ENCODE measurements at places on chromosomes 11 and 22.

GRCh38 chr22:45644714-45645113 is 26.9 kb upstream of the ATXN10 start:
- DNase-seq = no peak

GRCh38 chr11:33259869-33260268 is 2.7 kb downstream of the HIPK3 start:
- DNase-seq = no peak

DNA sequence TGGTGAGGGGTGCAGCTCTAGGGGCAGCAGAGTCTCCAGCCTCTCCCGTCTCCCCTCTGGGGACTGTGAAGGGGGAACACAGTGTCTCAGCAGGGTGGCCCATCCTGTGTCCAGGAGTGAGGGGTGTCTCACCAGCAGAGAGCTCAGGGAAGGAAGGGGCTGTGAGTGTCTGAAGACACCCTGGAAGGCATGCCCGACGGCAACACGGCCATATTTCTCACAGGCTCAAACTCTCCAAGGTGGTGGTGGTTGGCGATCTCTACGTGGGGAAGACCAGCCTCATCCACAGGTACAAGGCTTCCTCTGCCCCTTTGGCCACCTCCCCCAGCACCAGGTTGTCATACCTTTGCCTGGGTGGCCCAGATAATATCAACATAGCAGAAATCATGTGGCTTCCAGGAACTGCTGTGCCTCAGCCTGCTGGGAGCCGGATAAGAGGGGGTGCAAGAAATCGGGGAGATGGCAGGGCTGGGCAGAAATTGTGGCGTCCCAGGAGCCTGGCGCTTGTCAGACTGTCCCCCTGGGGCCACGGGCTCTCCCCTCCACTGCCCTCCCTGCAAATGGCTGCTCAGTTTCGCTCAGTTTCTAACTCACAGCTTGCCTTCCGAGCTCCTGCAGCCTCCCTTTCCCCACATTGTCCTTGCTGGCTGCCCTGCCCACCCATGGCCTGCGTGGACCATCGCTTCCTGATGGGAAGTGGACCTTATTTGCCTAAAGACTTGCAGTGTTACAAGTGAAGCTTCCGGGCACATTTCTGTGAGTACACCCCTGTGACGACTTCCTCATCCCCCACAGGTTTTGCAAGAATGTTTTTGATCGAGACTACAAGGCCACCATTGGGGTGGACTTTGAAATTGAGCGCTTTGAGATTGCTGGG is 7.2 kb downstream of the RAB36 start:
- DNase-seq = no peak

- no peak for DNase-seq
Measured at GRCh38 chr11:105732611-105733010, 122.7 kb downstream of the GRIA4 start.

GRCh38 chr11:75344186-75344585 is 7.3 kb downstream of the ARRB1 start:
- no peak for DNase-seq

DNA sequence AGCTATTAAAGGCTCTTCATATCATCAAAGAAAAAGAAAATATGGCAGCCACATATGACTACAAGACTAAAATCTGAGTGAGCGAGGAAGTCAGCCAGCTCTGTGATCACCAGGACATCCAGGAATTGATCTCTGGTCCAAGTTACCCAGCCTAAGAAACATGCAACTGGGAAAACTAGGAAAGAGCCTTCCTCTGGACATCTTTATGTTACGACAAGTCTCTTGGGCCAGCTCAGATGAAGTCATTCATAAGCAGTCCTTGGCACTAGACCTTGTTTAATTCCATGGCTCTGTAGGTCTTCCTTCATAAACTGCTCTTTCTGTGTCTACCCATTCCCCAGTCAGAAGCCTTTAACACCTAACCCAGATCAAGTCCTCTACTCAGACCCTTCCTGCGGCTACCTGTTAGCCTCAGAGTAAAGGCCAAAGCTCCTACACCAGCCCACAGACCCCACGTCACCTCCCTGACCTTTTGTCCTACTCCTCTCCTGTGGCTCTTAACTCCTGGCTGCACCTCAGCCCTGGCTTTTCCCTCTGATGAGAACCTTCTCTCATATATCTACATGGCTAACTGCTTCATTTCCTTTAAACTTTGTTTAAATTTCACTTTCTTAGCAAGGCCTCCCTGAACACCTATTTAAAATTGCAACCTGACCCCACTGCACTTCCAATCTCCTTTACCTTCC is 134.0 kb downstream of the KIF18A start:
- DNase-seq = no peak

DNA sequence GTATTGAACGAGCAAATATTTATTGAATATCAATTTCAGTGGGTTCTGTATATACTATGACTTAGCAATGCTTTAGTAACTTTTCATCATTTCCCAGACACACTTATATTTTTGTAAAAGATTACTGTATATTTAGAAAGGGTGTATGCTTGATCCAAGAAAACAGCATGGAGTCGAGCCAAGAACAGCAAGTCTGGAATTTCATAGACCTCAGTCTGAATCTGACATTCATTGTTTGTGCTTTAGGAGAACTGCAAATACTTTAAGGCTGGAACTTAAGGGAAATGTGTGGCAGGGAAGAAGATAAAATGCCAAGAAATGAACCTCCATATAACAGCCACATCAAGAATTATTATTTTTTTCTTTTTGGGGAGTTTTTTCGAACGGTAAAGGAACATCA is 1156.8 kb downstream of the LRRC4C start:
- DNase-seq = no peak

DNA sequence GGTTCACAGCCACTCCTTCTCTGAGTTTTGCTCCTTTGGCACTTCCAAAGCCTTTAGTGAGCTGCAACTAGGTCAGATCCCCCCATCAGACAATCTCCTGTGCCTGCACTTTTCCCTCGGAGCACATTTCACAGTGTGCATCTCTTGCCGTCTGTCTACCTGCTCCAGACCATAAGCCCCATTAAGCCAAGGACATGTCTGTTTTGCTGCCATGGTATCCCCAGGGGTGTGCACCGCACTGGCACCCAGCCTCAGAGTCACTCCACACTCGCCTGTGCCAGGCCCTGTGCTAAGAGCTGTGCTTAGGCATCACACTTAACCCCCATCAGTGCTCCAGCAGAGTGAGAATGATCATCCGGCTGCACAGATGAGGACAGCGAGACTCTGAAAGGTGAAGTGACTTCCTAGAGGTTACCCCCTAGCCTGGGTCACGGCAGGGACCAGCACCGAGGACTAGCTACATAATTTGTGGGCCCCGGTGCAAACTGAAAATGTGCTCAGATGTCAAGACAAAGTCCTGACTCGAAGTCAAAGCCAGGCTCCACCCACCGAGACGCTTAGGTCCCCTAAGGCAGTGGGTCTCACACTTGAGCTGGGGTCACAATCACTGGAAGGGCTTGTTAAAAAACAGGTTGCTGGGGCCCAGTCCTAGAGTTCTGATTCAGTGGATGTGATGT is 33.9 kb downstream of the ARRB1 start:
- DNase-seq = no peak

GRCh38 chr22:25448435-25449051 is 115.9 kb upstream of the GRK3 start:
- no peak for DNase-seq

DNA sequence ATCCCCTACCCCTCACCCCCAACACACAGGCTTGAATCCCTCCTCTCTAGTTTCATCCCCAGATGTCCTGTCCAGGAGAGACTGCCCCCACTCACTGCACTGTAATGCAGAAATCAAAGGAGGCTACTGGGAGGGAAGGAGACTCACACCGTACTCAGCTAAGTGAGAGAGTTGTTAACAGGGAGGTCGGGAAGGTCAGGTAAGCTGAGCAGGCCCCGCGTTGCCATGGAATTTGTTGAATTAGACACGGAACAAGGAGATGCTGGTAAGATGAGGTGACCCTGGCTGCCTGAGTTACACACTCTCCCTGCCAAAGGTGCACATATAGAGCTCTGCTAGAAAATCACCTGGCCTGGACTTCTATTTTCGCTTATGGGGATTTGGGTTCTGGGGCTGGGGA is 197.9 kb downstream of the NXPE2 start:
- no peak for DNase-seq

GRCh38 chr11:12673601-12673923 is 659 bp upstream of the TEAD1 start:
- no peak for DNase-seq

DNA sequence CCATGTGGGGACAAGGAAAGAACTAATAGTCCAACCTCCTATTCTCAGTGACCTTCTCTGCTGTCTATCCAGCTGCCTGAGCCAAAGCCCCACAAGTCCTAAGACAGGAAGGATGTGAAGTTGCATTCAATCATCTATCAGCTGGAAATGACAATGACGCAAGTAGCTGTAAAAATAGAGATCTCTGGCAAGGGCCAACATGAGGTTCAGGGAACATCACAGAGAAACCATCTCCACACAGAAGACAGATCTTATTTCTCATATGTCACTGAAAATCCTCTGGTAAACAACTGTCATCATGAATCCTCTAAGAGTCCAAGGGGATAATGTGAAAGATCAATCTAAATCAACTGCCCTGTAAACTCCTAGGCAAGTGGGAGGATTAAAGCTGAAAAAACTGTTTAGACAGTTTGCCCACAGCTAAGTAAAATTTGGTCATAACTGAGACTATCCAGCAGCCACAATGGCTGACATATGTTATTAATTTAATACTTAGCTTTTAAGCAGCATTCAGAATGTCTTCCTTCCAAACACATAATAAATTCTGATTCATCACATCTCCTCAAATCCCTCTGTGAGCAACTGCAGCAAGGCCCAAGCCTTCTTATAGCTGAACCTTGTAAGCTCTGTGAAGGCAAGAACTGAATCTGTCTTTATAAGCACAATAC is 52.1 kb downstream of the ALG9 start:
- DNase-seq = no peak

DNA sequence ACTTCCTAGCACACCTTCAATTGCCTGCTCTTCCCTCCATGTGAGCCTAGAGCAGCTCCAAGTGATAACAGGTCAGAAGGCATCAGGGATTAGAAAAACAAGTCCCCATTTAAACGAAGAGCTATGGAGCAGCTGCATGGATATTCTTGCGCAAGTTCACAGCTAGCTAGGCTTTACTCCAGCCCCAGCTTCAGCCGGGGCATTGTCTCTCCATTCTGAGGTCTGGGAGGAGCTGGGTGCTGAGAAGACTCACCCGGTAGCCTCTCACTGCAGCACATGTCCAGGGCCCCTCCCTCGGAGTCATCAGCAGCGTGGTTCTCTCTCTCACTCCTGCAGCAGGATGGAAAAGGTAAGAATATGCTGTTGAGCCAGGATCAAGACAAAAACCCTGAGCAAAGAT is 26.0 kb downstream of the PTPN5 start:
- DNase-seq = no peak

DNA sequence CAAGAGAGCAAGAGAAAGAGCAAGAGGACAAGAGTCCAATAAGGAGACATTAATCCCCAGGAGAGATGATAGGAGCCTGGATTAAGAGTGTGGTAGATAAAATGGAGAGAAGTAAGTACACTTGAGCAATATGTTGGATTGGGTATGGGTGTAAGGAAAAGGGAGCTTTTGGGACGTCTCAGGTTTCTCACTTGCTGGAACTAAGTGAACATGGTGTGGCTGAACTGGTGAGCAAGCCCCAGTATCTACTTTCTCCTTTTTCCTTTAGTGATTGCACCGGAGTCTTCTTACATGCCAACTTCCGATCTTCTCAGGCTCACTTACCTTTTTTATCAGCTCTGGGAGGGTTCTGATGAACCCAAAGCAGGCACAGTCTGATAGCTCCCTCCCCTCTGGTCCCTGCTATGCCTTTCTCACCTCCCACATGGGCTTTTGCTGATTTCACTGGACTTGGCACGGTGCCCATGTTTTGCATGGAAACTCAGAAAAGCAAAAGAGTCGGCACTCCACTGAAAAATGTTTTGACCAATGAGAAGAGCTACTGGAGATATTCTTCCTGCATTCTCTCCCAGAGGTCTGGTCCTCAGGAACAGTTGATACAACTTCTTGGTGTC is 14.5 kb upstream of the APLNR start:
- no peak for DNase-seq

GRCh38 chr11:119491753-119492510 is 69.0 kb upstream of the THY1 start:
- DNase-seq = no peak

DNA sequence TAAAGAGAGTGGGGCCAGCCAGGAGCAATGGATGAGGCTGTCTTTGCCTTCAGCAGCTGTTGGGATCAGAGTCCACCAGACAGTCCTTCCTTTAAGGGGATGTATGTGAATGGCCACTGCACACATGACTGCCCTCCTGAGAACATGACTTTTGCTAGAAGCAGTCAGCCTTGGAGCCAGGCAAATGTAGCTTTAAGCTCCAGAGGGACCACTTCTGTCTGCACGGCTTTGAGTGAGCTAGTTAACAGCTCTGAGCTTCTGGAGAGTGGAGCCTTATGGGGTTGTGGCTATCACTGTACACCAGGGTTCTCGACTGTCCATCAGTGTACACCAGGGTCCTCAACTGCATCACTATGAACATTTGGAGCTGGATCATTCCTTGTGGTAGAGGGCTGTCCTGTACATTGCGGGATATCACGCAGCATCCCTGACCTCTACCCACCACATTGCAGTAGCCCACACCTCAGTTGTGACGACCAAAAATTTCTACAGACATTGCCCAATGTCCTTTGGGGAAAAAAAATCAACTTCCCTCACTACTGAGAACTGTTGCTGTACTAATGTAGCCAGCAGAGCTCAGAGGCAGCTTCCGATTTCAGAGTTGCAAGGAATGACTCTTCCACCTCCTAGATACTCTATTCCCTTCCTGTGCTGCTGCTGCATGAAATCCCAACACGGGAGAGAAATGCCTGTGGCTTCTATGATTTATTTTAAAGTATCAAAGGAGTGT is 169.4 kb downstream of the MYO18B start:
- DNase-seq = no peak

GRCh38 chr22:41009222-41009948 is 58.2 kb downstream of the RBX1 start:
- no peak for DNase-seq

DNA sequence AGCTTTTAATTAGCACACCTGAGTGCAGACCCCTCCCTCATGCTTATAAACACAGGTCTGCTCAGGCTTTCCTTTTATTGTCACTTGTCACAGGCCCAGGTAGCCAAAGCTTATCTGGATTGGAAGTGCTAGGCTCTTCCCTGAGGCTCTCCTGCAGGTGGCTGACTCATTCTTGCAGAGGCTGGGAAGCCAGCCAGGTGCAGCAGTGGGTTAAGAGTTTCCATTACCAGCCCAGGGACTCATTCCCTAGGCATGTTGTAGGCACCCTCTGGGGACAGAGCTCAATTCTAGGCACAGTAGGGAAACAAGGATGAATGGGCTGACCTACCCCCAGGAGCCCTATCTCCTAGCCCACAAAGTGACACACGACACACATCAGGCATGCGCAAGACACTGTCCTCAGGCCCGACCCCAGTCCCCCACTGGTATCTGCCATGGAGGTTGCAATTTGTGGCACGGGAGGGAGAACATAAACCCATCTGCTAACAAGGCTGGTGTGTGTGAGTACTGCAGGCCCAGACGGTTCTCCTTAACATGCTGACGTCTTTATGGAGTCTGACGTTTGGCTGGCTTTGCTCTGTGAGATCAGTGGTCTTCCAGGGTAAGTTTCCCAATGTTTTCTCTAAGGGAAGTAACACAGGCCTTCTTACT is 94.2 kb downstream of the ABTB2 start:
- no peak for DNase-seq

Data from CD4-positive, alpha-beta T cell treated with Interferon alpha-2 for 1 hour (primary cell).